ENCODE measurements at places on chromosomes 1 and 21.

- DNase-seq = no peak
These were observed 1.1 kb upstream of the TBX15 start for GRCh38 chr1:118989006-118989815.

- DNase-seq = no peak
These were observed 33.3 kb downstream of the PUM1 start for GRCh38 chr1:31032266-31032665.

GRCh38 chr1:145997016-145997717, 788 bp upstream of the TXNIP start:
- DNase-seq = no peak

DNA sequence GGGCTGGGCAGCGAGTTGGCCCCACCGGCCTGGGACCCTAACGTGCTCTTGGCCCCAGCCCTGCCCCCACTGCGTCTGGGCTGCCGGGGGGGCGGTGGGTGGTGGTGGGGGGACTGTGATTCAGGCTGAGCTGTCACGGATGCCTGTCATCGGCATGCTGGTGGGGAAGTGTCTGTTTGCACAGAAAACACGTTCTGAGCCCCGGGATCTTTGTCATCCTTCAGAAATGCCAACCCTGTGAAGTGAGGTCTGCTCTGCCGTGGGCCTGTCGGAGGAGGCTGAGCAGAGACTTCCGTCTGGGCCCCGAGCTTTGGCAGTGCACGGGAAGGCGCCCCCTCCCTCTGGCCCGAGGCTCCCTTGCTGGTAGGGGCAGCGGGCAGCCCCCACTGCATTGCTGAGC, 24.3 kb upstream of the PLCH2 start:
- no peak for DNase-seq

DNA sequence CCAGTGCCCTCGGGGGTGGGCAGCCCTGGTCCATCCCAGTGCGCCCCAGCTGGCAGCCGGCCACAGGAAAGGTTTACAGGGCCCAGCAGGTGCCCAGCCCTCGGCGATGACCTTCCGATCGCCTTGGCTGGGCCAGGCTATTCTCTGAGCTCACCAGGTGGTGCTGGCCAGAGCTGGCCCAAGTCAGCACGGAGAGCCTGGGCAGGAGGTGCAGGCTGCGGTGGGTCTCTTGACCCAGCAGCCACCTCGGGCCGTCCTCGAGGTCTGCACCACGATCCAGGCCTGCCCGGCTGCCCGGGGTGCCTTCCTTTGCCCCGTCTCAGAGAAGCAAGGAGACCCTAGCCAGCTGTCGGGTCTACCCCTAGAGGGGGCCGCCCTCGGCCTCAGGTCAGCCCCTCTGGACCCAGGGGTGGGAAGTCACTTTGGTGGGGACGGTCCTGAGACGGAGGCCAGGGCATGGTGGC, 370 bp downstream of the PERM1 start:
- no peak for DNase-seq

GRCh38 chr1:29249170-29249691, 12.9 kb downstream of the PTPRU start:
- DNase-seq = no peak

GRCh38 chr21:24829397-24829796, 777.9 kb downstream of the MRPL39 start:
- no peak for DNase-seq

DNA sequence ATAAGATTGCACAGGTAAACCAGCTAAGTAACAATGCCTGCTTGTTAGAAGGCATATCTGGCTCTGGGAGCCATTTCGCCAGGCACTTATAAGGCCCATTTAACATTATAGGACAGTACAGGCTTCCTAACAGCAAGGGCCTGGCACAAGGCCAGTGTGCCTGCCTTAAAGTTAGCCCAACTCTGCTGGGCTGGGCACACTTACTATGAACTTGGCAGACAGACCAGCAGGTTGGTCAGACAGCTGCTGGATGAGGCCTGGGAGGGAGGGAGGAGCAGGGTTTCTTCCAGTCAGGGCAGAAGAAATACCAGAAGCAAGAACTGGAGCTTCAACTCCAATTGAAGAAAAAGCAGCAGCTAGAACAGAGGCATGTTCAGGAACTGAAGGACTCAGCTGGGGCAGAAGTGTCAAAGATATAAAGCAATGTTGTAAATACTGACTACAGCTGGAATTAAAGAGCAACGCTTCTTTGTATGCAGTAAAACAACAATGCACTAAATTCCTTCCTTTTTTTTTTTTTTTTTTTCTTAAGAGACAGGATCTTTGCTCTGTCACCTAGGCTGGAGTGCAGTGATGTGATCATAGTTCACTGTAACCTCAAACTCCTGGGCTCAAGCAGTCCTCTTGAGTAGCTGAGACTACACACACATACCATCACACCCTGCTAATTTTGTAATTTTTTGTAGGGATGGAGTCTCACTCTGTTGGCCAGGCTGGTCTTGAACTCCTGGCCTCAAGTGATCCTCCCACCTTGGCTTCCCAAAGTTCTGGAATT, 4.9 kb downstream of the CACHD1 start:
- peak; percentile 78 for DNase-seq

DNA sequence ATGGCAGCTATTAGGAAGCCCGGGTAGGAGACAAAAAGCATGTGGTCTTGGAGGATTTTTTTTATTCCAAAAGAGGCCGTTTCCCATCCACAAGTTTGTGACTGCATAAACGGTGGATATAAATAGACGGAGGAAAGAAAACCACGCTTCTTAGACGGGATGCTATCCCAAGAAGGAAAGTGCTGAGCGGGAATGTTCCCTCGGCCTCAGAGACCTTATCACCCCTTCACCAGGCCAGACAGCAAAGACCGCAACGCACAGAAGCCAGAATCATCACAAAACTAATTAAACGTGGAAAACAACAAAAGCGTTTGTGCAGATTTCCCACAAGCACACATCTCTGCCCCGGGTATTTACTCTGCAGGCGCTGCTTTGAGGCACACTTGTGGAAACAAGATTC, 43.2 kb downstream of the HLCS start:
- DNase-seq = no peak

- no peak for DNase-seq
These were observed 153.4 kb downstream of the GALNT2 start for GRCh38 chr1:230220478-230220877.

DNA sequence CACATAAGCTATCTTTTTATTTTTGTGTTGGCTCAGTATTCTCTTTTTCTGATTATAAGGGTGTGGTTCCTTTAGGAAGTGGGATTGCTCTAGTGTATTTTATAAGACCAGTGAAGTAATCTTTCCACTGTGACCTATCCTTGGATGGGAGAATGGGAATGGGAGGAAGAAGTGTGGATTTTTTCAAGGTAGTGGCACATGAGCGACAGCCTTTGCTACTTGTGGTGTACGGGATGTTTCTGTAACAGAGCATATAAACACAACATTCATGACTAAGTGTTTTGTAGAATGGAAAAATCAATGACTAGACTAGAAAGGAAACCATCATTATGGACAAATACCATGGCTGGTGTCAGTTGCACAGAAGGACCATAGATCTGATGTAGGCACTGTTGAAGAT, 209.6 kb downstream of the GIPC2 start:
- no peak for DNase-seq

GRCh38 chr1:83508485-83509151, 490.3 kb downstream of the TTLL7 start:
- DNase-seq = peak; percentile 16

- no peak for DNase-seq
These were observed 15.6 kb downstream of the UTP11 start for GRCh38 chr1:38028105-38028591.

DNA sequence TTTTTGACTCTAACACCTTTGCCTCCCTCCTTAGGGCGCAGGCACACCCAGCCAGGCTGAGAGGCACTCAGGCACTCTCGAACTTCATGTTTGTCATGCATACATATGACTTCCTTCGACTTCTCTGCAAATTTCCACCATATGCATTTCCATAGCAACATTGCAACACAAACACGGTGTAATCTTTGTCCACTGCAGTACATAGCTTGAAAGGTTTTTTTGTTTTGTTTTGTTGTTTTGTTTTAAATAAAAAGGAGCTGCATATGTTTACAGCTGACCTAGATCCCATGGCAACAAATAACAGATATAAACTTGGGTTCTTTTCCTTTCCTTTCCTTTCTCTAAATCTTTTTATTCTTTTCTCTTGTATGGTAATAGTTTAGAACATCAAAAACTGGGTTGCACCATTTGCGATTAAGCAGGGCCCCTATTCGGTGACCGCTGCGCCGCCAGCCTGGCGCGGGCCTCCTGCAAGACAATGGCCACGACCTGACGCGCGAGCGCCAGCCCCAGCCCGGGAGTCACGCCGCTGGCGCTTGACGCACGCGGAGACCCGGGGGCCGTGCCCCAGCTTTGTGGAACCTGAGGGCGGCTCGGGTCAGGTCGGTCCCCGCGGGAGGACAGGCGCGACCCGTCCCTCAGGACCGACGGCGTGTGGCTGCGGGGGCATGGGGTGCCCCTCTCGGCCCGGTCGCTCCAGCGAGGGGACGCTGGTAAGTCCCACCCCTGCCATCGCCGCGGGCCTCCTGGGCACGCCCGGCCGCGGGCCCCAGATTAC, 35.2 kb downstream of the CCN1 start:
- DNase-seq = no peak

GRCh38 chr1:245754463-245754961, 599.7 kb downstream of the KIF26B start:
- no peak for DNase-seq

GRCh38 chr1:156509424-156510034, 9.0 kb upstream of the MEF2D start:
- DNase-seq = no peak

DNA sequence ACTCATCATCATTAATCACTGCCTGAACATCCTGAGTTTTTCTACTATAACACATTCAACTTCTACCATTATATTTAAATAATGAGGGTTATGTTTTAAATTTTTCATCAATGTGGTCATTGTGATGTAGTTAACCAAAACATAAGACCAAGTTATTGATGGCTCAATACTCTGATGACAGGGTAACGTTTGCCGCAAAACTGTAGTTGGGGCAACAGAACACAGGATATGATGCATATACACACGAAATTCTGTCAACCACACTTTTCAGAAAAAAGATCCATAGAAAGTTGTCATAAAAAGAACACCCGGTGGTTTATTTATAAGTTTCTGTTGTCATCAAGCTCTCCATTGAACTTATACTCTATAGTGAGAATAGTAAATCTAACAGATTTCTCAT, 121.7 kb upstream of the COL11A1 start:
- no peak for DNase-seq

DNA sequence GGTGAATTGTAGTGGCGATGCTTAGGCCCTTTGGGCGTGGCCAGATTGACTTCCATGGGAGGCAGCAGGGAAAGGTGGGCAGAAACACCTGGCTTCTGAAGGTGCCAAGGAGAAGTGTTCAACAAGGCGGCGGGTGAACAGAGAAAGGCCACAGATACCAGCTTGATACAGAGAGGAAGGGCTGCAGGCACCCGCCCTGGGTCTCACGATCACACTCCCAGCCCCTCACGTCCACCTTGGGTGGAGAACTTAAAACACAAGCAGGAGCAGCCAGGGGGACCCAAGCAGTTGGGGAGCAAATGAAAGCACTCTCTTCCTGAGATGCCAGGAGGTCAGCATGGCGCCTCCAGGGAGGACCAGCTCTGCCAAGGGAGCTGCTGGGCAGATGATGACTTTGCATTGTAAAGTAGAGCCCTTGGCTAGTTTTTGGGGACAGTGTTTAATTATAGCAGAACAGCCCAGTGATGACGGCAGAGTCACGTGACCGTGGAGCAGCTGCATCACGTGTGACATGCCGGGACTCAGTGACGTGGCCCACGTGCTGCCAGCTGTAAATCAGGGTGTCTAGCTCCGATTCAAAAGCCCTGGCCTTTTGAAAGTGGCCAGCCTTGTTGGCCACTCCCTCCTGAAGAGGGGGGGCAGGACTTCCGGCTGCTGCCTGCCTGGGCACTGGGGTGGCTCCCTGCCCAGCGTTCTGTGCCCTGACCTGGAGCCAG, 19.0 kb downstream of the SLC37A1 start:
- DNase-seq = peak; percentile 56

GRCh38 chr1:51494138-51494830, 24.8 kb downstream of the EPS15 start:
- no peak for DNase-seq

GRCh38 chr1:160625725-160626498, 20.9 kb downstream of the SLAMF1 start:
- DNase-seq = no peak

DNA sequence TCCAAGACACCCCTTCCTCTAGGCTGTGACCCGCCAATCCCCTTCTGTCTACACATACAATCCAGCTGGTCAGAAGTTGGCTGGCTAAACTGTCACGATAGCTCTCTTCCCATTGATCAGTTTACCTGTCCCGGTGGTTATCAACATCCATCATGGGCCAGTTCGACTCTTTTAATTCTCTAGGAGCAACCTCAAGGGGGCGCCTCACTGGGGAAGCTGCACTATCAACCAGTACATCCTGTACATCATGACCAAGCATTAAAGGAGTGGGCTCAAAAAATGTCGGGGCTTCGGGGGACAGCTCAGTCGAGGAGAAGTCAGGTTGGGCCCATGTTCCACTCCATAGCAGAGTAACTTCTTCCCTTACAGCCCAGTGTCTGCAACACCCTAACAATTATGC, 53.2 kb upstream of the B3GALNT2 start:
- no peak for DNase-seq

DNA sequence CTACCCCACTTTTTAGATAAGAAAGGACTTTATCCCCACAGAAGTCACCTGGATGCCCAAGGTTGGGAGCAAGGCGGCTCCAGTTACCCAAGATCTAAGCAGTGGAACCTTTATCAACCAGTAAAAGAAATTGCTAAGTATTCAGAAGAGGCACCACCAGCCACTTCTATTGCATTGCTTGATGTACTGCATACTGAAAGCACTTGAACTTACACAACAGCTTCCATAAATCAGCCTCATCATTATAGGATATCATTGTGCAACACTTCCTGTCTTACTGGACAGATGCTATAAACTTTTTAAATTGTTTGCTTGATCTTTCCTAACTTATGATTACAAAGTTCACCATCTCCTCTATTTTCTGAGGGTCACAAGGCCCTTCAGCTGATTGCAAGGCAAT, 642.7 kb upstream of the CXADR start:
- DNase-seq = no peak

DNA sequence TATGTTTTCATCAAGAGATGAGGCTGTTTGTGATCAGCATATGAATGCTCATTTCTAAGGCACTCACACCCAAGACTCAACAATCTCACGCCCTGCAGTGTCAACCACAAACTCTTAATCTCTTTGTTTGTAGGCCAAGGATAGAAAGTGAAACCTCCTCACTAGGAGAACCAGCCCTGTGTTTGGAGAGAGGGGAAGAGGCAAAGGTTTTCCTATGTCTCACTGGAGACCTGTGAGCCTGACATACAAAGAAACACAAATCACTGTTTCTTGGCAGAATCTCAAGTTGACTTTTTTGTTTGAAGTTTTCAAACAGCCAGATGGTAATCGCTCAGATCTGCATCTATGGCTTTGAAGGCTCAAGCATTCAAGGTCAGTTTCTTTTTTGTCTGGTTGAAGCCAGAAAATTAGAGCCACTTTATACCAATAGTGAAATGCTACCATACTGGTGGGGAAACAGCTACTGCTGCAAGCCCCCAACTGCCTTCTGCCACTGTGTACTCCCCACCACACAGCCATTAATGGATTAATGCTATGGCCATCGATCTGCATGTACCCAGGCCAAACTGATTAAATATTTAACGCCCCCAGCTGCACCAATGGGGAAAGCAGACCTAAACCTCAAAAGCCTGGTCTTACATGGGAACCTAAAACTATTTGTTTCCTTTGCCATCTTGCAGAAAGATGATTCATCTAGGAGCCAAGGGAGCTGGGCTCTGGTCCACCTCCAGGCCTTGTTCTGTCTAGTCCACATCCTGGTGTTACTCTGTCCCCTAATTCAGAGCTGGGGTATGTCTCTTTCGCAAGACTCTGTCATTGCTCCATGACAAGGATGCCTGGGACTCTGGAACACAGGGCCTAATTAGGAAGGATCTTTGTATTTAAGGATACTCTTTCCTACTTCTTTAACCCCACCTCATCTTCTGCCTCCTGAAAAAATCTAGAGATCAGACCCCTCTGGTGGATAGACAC, 16.3 kb downstream of the PDZK1 start:
- DNase-seq = peak; percentile 21
